ENCODE measurements at places on chromosomes 7 and 10.

DNA sequence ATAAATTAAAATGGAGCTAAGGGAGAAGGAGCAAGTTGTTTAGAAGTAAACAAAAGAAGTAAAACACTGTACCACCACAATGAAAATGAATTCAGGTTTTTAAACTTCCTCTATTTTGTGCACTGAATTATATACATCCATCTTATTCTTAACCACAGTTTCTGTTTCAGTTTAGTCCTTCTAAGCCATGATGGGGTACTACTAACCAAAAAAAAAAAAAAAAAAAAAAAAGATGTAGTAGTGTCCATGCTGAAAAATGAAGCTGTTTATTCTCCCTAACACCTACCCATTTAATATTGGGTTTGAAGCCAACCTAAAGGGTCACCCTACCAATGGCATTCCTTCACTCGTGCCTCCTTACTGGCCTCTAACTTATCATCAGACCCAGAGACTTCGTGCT is 3.4 kb upstream of the BMPR1A start:
- no peak for DNase-seq

DNA sequence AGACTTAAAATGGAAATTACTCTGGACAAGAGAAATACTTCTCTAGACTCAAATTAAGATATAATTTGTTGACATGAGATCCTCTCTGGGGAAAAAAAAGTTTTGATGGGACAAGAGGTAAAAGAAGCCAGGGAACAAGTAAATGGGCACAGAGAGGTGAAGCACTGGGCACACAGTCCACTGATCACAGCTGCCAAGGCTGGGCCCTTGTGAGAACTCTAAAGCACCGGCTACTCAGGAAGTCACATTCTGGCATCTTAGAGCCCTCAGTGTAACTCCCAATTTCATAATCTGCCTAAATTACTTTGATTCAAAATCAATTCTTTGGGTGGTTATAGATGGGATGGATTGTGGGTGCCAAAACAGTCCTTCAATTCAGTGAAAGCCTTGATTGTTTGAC is 123.2 kb upstream of the CACNA2D1 start:
- DNase-seq: no peak

- DNase-seq: no peak
These were observed 123.3 kb downstream of the TWIST1 start for GRCh38 chr7:18993933-18994668.

GRCh38 chr10:86411281-86411841 is 44.8 kb upstream of the GRID1 start:
- no peak for DNase-seq

- DNase-seq: no peak
These were observed 350.1 kb downstream of the KIF20B start for GRCh38 chr10:90051474-90051873.

DNA sequence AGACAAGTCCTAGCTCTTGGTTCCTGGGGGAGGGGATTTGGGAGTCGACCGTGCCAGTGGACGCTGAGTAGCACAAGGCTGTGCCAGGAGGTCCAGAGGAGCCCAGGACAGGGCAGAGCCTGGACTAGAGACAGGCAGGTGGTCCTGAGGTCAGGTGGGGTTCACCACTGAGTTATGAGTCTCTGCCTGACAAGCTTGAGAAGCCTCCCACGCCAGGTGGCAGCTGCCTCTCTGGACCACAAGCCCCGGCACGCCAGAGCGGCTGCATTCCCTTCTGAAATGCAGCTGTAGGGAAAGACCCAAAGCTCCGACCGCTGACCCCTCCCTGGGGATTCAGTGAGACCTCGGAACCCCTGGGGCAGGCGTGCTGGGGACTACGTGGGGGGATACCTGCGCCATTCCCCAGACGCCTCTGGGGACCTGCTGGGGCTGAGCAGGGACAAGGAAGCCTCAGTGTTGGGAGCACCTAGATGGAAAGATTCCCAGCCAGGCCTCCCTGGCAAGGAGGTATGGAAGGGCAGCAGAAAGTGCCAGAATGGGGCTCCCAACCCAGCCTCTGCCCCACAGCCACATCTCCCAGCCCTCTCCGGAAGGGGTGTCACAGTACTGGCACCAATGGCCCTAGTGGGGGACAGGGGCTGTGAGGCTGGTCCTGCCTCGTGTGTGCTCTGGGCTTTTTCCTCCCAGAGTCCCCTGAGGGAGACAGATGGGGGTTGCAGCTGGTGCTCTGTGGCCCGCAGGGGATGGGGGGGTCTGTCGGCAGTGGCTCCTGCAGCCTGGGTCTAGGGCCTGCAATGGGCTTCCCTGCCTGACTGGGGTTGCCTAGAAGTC is 29.0 kb downstream of the PDGFA start:
- DNase-seq: no peak

- DNase-seq: no peak
These were observed 138.2 kb downstream of the C10orf105 start for GRCh38 chr10:71581376-71581775.

Measured in HCT116 (cell line).